NCI-H1694 treated with DMSO at 0.1 percent for 48 hours (cell line): ENCODE measurements at places on chromosomes 16 and 17.

DNA sequence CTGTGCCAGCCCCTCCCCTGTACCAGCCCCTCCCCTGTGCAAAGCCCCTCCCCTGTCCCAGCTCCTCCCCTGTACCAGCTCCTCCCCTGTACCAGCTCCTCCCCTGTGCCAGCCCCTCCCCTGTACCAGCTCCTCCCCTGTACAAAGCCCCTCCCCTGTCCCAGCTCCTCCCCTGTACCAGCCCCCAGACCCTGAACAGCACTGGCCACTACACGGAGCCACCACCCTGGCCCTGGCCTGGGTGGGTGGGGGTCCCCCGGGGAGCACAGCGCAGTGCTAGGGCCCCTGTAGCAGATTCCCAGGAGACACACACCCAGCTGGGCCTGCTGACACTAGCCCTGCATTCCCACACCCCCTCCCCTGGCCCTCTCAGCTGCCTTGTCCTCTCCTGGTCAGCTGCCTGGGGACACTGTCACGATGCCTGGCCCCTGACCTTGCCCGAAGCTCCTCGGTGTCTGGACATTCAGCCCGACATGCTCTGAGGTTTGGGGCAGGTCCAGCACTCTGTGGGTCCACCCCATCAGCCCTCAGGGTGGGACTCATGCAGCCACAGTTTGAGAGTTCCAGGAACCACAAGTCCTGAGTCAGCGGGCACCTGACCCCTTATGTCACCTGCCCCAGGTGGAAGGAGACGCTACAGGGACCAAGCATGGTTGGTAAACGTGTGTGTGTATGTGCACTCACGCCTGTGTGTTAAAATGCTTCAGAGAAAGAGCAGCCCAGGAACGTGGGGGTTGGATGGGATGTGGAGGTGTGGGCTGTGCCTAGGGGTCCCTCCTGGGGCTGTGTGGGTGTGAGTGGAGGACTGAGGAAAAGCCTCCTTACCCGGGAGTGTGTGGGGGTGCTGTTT lies 114.2 kb downstream of the METRNL start:
- no peak for DNase-seq

GRCh38 chr16:82033683-82034300 lies 1.3 kb upstream of the HSD17B2 start:
- no peak for DNase-seq

GRCh38 chr16:2432801-2433505 lies 3.7 kb downstream of the CCNF start:
- DNase-seq, result no peak

GRCh38 chr17:44940317-44940716 lies 7.3 kb downstream of the KIF18B start:
- no peak for DNase-seq

DNA sequence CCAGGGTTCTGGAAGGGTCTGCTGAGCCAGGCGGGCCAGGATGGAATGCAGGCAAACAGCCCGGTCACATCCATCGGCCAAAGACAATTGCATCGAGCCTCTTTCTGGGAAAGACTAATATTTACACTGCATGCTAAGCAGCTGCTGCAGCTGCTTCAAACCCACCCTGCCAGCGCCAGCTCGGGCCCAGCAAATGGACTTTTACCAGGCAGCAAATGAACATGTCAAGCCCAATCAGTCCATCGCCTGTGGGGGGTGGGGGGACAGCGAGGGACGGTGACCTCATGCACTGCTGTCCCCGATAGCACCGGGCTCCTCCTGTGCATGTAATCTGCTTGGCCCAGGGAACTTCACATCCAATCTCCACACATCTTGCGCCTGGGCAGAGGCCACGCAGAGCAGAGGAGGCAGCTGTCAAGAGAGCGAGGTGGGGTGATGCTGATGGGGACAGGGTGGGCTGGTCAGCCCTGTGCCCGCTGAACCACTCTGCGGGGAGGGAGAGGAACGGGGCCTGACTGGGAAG lies 39.4 kb upstream of the CDH5 start:
- no peak for DNase-seq

GRCh38 chr17:76561799-76562268 lies 22.0 kb downstream of the PRCD start:
- no peak for DNase-seq

GRCh38 chr17:46144246-46144645 lies 49.0 kb downstream of the KANSL1 start:
- DNase-seq, result no peak

DNA sequence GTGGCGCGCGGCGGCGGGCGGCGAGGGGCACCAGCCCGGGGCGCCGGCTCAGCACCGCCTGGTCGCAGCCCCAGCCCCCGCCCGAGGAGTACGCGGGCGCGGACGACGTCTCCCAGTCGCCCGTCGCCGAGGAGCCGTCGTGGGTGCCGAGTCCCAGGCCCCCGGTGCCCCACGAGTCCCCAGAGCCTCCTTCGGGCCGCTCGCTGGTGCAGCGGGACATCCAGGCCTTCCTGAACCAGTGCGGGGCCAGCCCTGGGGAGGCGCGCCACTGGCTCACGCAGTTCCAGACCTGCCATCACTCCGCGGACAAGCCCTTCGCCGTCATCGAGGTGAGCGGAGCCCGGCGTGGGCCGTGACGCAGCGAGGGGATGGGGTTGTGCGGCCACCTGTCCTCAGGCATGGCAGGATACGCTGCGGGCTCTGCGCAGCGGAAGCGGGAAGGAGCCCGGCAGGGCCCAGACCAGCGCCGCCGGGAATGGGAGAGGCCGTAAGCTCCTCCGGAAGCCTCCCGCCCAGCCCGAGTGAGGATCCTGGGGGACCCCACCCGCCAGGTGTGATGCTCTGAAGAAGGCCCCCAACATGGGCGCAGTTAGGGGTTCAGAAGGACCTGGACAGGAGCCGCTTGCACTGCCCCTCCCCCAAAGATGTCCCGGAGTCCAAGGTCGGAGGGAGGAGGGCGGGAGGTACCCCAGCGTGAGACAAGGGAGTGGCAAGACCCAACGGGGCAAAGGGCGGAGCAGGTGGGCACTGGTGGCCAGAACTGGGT lies 522 bp downstream of the NAGS start:
- DNase-seq, result no peak

DNA sequence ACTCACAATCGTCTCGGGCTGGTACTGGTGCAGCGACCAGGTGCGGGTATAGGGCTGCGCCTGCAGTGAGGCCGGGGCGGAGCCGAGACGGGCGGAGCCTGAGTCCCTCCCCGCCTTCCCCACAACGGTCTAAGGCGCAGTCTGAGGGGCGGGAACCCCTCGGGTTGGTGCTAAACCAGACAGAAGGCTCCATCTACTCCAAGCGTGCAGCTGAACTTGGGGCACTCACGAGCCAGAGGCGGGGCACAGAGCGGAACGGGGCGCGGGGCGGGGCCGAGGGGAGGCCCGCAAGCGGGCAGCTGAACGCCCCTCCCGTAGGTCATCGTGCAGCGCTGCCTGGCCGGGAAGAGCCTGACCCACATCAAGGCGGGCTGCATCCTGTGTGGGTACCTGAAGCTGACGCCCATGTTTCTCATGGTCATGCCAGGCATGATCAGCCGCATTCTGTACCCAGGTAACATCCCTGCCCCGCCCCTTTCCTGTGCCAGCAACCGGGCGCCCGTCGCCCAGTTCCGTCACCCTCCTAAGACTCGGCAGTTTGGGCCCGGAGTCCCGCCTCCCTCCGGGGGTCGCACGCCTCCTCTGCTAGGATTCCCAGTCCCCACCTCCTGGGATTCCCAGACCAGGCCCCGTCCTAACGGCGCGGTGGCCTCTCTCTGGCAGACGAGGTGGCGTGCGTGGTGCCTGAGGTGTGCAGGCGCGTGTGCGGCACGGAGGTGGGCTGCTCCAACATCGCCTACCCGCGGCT lies 5.0 kb downstream of the SLC5A2 start:
- DNase-seq, result peak; percentile 1

GRCh38 chr17:6641247-6641863 lies 495 bp downstream of the TXNDC17 start:
- DNase-seq, result no peak

DNA sequence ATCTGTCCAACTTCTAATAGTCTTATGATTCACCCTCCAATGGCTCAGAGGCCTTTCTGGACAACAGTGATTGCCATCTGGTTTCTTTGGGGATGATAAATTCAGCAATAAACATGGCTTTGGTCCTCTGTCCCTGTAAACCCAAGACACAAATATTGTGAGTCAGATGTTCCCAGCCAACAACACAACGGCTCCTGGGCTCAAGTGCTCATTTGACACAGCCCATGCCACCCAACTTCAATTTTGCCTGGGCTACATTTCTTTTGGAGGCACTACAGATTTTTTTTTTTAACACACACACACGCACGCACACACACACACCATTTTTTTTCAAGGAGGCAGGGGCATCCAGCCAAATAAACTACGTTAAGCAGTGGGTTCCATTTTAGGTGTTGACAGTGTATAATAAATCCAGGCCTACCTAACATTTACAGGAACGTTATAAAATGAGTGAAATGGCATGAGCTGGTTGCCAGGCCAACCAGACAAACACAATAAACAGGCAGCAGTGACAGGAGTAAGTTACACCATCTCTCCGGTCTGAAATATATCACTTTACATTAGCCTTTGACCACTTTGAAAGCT lies 939.9 kb upstream of the SOX9 start:
- DNase-seq, result no peak

GRCh38 chr17:13478326-13478830 lies 123.4 kb downstream of the HS3ST3A1 start:
- DNase-seq, result no peak

GRCh38 chr16:21100447-21100846 lies 50.2 kb downstream of the DNAH3 start:
- no peak for DNase-seq

- no peak for DNase-seq
Measured at GRCh38 chr16:50774960-50775359, 33.1 kb downstream of the CYLD start.

DNA sequence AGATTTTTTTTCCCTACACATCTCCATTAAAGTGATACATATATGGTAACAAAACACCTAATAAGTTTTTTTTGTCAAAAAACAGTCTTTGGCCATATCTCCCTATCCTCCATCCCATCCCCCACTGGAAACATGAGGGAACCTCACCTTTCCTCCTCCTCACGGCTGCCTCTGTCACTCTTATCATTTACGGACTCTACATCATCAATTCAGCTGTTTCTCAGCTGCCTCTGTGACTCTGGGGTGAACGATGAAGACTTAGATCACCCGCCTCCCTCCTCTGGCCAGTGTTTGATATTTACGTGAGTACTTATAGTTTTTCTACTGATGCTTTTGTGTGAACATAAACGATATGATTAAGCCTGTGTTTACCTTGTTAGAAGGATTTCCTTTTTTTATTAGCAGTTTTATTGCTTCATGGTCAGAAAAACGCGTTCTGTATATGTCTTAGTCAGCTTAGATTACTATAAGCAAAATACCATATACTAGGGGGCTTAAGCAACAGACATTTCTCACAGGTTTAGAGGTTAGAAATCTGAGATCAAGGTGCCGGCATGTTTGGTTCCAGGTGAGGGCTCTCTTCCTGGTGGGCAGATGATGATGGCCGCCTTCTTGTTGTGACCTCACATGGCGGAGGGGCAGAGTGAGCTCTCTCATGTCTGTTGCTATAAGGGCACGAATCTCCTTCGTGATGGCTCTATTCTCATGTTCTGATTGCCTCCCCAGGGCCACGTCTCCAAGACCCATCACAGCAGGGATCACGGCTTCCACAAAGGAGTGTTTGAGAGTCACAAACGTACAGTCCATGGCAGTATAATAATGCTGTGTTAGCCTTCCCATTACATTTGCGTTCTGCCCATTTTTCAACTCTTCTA lies 32.1 kb downstream of the DNAH17 start:
- no peak for DNase-seq

GRCh38 chr17:19539841-19540311 lies 6.2 kb downstream of the SLC47A1 start:
- no peak for DNase-seq

DNA sequence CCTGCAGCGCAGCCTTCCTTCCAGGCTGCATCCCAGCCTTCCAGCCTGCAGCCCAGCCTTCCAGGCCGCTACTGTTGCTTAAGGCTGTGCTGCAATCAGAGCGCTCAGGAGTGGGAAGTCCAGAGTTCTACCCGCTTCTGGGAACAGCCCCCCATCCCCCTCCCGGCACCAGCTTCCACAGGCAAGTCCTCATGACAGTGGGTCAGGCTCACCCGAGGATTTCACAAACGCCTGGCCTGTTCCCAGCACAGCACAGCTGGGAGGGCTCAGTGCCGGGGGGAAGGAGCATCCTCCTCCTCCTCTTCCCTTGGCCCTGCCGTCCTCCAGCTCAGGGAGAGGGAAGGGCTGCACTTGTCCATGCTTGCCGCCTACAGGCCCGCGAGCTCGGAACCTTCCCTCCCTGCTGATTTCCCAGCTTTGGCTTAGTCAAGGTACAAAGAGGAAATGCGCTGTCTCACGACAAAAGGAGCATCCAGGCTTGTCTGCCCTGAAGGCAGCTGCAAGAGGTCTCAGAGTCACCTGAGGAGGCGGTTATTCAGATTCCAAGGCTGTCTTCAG lies 8.3 kb downstream of the SOCS3 start:
- no peak for DNase-seq

GRCh38 chr17:81142301-81143199 lies 22.8 kb upstream of the PVALEF start:
- peak; percentile 52 for DNase-seq

- no peak for DNase-seq
Measured at GRCh38 chr17:73039282-73039681, 53.2 kb downstream of the SLC39A11 start.

DNA sequence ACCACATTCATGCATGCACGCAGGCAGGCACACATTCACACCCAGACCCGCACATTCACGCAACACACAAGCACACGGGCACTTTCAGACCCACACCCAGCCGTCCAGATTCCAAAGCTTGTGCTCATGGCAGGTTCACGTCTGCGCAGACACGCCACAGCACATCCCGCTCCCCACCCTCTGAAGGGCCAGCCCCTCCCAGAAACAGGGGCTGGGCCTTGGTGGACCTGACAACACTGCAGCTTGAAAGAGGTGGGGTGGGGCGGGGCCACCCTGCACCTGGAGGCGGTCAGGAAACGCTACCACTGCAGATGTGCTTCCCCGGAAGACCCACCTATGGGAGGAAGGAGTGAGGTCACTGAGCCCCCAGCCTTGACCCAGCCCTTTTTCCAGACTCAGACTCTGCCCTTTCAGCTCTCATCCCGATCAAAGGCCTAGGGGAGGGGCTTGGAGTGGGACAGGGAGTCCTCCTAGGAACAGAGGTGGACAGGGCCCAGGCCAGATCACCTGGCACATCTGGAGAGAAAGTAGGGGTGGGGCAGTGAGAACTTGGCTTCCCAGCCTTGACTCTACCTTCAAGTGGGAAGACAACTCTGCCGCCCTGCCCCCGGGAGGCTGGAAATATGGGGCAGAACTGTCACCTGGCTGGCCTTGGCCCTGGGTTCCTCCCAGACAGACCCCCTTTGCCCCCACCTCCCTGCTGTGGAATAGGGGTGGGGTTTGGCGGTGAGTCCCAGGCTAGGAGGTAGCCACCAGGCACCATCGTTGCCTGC lies 11.0 kb downstream of the P3H4 start:
- no peak for DNase-seq

DNA sequence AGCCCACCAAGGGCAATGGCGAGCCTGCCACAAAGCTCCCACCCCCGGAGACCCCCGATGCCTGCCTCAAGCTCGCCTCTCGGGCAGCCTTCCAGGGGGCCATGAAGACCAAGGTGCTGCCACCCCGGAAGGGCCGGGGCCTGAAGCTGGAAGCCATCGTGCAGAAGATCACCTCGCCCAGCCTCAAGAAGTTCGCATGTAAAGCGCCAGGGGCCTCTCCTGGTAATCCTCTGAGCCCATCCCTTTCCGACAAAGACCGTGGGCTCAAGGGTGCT lies 40.1 kb downstream of the SREBF1 start:
- no peak for DNase-seq
